ENCODE measurements at places on chromosomes 7 and 10.

DNA sequence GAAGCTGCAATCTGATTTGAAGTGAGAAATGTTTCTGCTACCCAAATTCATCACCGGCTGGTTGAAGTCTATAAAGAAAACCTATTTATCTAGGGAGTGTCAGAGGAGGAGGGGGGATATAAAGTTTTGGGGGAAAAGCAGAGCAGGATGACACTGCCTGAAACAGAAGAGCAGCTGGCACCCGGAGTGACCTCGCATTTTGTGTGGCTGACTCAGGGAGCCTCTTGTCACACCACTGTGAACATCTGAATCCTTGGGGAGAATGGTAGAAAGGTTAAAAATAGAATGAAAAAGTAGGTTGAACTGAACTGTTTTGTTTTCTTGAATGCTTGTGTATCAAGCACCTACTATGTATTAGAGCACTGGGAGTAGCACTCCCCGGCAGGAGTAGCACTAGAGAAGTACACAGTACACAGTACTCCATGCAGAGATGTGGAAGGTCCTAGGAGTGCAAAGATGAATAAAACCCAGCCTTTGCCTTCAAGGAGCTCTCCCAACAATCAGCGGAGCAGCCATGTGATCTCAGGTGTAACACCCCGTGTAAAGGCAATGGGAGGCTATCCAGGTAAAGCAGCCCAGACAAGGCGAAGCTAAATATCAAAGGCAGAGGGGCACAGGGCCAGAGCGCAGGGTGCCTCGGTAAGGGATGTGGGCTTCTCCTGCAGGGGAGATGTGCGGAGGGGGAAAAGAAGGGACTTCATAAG, 13.5 kb downstream of the CRTAC1 start:
- DNase-seq = no peak

GRCh38 chr7:158473946-158474345, 113.7 kb downstream of the PTPRN2 start:
- no peak for DNase-seq

- DNase-seq = no peak
Observed at GRCh38 chr7:134477954-134478353, 19.1 kb upstream of the AKR1B1 start.

DNA sequence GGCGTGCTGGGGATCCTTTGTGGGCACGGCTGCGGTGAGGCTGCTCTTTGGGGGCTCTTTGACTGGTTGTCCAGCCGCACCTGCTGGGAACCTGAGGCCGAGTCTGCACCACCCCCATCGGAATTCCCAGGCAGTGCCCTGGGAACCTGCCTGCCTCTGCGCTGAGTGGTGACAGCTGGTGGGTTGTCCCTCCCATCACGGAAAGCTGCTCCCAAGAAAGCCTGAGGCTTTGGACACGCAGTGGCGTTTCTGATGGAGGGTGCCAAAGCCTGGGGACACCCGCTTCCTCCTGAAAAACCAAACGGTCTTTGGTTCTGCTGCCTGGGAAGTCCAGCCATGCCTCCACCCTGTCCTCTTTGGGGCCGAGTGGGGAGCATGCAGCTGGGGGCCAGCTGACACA, 21.4 kb upstream of the SHH start:
- DNase-seq = no peak

- no peak for DNase-seq
Observed at GRCh38 chr7:1894906-1895663, 225.0 kb downstream of the ELFN1 start.

GRCh38 chr7:28729281-28729680, 228.8 kb downstream of the TRIL start:
- no peak for DNase-seq

- no peak for DNase-seq
Observed at GRCh38 chr10:75042292-75042974, 69.0 kb upstream of the SAMD8 start.

- no peak for DNase-seq
Observed at GRCh38 chr10:98067165-98067564, 36.7 kb upstream of the CRTAC1 start.

DNA sequence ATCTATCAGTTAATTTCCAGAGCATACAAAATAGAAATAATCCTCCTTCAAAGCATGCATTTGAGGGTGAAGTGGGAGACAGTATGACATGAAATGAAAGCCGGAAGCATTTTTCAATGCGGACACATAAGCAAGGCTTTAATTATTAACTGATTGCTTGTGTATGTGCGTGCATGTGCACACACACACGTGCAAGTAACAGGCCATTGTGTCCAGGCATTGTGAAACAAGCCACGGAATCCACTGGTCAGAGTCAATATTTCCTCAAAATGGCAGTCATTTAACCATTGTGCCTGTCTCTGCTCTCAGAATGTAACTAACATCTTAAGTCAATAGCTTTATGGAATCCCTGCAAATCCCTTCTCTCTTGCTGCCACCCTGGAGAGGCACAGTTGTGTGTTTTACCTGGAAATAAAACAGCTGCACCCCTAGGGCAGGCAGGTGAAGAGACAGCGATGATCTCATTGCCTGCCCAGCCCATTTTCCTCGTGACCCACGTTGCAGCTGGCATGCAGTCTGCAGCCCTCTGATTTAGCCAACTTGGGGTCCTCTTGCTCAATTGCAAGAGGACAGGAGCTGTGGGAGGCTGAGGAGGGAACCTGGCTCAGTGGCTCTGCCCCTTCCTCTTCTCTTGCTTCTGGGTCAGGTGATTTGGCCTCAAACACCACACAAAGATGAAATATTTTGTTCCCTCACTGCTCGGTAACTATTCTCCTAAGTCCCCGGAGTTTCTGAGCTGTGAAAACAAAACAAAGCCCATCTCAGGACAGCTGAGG, 500.9 kb upstream of the ZMIZ1 start:
- DNase-seq = peak; percentile 43

DNA sequence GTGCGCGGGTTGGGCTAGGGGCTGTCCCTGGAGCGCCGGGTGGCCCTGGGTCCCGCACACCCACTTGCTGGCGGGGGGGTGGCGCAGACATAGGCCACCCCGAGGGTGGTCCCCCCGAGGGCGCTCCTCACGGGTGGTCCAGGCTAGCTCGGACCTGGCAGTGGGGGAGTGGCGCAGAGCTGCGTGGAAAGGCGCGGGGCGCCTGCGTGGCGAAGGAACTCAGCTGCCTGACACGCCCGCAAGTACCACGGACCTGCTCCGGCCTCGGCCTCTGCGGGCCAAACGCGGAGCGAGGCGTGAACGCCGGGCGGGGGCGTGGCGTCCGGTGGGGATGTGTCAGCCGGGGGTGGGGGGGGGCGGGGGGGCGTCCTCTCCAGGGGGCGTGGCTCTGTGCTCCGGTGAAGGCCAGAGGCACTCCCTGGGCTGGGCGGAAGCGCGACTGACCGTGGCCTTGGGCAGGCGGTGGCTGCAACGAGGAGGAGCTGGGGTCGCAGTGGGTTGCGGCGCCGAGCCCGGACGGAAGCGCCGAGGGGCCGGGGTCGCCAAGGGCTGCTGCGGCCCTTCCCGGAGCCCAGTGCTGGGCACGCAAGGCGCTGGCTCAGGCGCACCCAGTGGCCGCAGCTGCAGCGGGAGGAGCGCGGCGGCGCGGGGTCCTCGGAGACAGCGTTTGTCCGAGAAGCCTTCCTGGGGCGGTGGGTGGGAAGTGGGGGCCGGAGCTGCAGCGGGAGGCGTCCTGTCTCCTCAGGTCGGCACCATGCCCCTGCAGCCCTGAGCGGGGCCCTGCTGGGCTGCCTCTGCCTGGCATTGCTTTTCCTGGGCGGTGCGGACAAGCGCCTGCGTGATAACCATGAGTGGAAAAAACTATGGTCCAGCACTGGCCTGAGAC, 58.9 kb upstream of the NUPR2 start:
- no peak for DNase-seq

GRCh38 chr7:155178096-155178495, 108.0 kb downstream of the HTR5A start:
- DNase-seq = no peak

DNA sequence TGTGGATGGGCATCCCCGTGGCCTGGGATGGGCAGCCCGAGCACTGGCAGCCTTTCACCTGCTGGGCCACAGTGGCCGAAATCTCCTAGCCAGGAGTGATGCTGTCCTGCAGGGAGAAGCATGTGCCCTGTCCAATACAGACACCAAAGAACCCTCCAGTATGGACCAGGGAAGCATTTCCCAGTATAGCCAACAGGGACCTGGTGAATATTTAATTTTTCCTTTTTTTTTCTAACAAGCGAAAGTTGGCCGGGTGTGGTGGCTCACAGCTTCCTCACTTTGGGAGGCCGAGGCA, 11.0 kb downstream of the IMPDH1 start:
- no peak for DNase-seq

DNA sequence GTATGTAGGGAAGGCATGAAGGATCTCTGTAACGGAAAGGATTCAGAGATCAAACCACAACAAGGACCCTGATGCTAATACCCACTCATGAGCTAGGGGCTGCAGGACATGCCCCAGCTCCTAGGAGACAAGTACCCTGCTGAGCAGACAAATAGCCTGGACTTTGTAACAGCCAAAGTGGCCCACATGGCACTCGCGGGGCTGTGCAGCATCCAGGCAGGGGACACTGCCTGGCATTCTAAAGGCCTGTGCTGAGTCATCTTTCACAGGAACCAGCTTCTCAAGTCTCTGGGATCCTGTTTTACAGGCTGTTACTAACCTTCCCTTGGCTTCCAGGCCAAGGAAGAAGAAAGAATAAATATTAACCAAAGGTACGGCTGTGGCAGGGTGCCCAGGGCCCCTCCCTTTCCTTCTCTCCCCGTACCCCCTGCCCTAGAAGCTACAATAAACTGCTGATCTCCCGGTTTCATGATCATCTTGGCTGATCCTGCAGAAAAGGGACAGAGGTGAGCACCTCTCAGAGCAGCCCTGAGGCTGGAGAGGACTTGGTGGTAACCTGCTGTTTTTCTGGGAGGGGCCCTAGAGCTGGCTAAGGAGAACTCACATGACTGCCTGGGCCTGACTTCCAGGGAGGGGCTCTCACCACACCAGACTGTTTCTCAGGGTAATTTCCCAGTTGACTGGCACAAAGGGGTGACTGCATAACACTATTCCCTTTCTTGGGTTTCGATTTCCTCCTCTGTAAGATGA, 4.2 kb upstream of the RPEL1 start:
- no peak for DNase-seq

- DNase-seq = no peak
Observed at GRCh38 chr10:63003816-63004453, 129.2 kb upstream of the NRBF2 start.

DNA sequence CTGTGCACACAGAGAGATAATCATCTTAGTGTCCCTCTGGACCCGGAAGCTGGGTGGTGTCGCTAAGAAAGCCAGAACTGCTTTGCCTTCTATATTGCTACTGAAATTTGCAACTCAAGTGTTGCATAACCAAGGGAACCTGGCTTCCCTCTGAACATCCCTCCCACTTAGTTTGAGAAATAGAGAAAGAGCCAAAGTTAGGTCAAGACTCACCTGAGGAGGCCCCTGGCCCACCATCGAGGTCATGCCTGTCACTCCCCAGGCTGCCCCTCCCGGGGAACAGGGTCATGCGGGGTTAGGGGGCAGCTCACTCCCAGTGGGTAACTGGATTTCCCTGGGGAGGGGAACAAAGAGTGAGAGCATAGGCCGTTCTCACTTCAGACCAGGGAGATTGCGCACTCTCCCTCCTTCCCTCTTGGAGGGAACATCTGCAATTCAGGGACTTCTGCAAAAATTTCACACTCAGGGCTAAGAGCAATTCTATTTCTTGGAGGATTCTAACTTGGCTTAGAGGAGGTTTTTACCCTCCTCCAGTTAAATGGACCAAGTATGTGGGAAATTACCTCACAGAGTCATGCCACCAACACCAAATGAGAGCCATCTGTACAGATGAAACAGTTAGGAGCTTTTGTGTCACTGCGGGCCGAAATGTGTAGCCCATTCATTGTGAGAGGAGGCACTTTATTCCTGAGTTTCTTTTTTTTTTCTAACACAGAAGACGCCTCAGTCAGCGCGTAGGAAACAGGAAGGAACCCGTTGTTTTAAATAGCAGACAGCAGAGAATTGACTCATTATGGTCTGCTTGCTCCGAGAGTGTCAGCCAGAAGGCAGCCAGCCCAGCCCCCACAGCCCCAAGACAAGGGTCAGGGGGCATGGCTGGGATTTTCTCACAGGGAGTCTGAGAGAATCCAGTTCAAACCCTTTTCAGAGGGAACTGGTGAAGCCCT, 221.3 kb downstream of the ARHGAP12 start:
- DNase-seq = peak; percentile 79

DNA sequence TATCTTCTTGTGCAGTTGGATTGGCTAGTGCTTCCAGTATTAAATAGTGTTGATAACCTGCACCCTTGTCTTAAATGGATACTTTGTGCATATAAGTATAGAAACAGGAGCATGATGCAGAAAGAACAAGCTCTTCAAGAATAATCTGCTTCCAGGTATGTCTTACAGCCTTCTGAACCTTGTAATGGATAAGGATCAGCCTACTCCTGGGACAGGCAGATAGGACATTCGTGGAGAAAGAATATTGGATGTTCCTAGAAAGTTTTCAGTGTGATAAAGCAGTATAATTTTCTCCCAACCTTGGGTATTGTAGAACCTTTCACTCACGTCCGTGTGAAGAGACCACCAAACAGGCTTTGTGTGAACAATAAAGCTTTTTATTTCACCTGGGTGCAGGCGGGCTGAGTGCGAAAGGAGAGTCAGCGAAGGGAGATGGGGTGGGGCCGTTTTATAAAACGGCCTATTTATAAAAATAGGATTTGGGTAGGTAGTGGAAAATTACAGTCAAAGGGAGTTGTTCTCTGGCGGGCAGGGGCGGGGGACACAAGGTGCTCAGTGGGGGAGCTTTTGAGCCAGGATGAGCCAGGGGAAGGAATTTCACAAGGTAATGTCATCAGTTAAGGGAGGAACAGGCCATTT, 27.2 kb downstream of the C1GALT1 start:
- no peak for DNase-seq

- DNase-seq = no peak
Observed at GRCh38 chr10:21230219-21230618, 295.3 kb downstream of the SKIDA1 start.

DNA sequence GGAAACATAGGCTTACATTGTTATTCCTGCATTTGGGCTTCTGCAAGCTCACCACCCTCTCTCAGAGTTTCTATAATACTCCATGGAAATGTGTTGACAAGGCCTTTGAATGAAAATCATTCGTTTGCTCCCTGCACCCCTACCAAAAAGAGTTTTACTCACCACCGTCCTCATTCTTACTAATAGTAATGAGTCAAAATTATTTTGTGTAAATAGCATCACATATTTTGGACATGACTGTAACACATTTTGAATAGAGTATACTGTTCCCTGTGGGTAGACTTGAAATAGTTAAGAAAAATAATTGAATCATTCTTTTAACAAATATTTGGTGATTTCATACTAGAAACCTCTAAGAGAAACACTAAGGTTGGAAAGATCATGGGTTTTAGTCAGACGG, 84.6 kb downstream of the AKAP9 start:
- no peak for DNase-seq

DNA sequence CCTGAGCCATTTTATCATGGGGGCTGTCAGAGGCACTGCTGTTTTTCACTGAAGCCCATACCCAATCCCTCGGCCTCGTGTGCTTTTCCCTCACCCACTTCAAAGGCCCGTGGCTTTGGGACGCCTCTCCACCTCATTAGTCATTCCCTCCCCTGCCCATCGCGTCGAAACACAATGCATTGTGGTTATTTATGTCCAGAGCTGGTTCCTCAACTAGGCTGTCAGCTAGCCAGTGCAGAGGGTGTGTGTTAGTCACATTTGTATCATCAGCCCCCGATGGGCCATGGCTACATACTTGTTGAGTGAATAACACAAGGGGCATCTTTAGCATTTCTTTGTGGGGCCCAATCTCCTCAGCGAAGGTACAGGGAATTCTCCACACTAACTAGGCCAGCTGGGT, 3.8 kb upstream of the CRCP start:
- DNase-seq = no peak
